ENCODE measurements at places on chromosomes 13 and 19.

DNA sequence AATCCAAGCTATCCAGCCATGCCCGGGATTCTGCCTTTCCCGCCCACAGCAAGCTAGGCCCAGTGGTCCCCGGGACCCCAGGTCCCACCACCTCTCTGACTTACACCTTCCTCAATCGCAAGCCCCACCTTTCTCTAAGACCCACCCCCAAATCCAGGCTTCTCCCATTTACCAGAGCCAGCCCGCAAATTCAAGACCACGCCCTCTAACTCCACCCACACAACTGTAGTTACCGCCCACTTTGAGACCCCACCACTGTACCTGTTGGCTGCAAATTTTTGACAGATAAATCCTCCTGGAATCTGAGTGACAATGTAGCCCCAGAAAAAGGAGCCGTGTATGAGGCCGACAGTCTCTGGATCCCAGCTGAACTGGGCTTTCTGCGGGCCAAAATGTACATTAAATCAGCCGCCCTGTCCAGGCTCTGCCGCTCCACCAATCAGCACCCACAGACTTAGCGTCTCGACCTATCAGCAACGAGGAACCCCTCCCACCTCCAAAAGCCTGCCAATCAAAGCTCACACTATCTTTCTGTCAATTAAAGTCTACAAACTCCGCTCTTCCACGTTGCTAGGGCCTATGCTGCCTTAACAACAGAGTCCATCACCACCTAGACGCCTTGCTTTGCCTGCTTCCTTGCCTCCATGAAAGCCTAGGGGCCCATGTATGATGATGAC is 6.3 kb downstream of the SLC17A7 start:
- no peak for DNase-seq

- DNase-seq: no peak
Measured at GRCh38 chr13:89968470-89968869, 1379.0 kb upstream of the MIR17HG start.

DNA sequence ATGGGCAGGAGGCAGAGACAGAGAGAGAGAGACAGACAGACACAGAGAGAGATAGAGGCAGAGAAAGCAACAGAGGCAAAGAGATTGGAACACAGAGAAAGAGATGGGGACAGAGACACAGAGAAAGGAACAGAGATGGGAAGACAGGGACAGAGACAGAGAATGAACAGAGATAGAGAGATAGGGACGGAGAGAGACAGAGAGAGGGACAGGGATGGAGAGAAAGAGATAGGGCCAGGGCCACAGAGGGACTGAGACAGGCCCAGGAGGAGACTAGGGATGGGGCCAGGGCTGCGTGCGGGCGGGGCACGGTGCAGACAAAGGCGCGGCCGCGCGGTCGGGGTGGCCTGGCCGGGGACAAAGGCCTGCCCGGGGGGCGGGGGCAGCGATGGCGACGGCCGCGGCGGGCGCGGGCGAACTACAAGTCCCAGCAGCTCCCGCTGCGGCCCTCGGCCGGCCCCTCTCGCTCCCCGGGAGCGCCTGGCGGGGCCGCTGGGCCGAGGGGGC is at the start of gene ZNF358:
Gene ZNF358 (plus strand): TSS at position 459 of the 507 bp plus-strand sequence. CDS start 3,140 bp downstream, outside the sequence.
- DNase-seq: no peak

- DNase-seq: no peak
Measured at GRCh38 chr19:35194012-35194984, 34.2 kb downstream of the FAM187B start.

GRCh38 chr19:49188626-49189200 is 31.1 kb downstream of the TRPM4 start:
- DNase-seq: no peak

GRCh38 chr19:1076951-1077350 is 10.0 kb downstream of the ARHGAP45 start:
- DNase-seq: no peak

DNA sequence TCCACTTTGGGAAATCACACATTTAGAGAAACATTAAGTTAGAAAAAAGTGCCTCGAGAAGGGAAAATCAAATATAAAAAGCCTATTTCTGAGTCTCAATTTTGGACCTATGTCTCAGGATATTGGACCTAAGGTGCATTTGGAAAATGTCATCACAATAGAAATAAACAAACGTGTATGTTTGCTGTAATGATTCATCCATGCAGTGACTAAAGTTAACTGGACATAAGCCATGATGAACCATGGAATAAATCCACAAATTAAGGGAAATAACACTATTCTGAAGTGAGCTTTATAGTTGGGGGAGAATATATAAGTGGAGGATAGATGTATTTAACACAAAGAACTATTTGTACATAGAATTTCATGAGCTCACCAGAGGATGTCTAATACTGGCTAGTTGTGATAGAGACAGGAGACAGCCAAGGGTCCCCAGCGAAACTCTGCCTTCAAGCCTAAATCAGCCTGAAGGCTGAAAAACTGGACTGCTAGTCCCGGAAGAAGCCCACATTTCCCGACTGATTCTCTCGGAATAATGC is 963.3 kb upstream of the SPRY2 start:
- DNase-seq: no peak

DNA sequence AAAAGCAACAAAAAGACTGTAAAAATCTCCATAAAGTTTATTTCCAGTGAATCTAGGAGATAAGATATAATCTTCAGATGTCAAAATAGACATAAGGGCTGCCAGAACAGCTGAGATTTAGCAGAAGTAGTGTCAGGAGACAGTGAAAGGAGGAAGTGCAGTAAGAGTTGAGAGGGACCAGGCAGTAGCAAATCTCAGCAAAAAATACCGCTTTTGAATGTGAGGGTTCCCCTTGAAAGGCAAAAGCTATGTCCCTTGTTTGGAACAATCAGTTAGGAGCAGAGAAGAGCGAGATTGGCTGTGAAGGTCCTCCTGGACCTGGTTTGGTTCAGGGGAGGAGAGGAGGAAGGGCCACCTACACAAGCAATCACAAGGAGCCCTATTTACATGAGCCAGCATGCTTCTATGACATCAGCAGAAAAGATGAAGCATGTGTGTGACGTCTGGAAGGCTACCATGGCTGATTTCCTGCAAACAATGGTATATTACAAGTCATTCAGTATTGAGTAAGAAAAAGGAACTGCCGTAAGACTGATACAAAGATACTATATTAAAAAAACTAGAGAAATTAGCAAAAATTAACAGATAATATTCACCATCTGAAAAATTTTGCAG is 98.9 kb upstream of the SIAH3 start:
- no peak for DNase-seq

DNA sequence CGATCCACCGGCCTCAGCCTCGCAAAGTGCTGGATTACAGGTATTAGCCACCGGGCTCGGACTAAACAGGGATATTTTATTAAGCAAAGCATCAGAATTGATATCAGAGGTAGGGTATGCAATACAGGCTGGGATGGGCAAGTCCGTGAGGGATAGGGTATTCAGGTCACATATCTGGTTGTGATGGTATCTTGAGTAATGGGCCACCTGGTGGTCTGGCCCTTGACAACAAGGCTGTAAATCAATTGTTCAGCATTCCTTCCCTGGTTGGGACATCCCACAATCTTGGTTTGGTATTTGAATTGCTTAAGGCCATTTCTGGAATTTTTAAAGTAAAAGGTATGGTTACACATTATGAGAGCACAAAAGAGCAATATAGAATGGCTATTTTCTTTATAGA is 1588.0 kb downstream of the SLITRK1 start:
- DNase-seq: no peak

DNA sequence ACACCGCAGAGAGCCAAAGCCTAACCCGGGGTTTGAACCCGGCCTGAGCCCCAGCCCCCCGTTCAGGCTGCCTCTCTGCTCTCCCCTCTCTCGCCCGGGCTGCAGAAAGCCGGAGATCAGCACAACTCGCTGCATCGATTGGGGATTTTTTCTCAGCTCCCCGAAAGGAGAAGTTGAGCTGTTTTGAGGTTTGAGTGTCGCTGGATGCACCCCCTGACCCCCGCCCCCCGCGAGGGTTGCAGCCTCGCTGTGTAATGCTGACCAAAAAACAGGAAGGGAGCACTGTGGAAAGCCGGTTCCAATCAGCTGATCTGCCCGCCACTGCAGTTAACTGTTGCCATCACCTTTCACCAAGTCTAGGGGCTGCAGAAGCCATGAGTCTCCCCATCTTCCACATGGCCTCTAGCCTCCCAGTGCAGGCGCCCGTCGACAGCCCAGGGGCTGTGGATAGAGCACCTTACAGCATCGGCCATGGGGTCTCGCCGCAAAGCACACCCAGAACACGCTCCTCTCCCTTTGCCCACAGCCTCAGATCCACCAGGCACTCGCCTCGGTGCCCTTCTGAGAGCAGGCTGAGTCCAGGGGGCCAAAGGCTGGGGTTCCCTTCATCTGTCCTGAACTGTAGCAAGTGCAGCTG is 34.5 kb downstream of the MYO9B start:
- DNase-seq: no peak

DNA sequence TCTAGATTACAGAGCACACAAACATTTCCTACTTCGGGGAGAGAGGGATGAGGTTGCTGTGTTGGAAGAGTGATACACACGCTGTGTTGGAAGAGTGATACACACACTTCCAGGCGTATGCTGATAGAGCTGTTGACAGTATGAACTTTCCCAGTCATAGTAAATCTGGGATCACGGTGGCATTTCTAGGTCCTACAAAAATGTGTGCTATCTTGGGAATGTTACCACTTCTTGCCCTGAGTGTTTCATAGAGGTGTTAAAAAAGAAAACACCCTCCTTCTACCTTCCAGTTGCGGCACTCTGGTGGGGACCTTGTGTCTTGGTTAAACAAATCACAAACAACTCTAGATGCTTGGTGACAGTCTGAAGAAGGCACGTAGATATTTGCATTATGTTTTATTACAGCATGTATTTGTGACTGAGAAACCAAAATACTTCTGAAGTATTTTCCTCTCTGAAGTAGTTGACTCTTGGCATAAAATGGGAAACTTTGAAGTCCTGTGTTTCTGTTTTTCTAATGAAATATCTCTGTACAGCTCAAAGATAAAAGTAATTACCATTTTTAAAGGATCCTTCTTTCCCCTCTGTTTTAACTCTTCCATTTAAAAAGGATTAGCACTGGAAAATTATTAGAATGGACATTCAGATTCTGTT is 52.5 kb downstream of the ARHGAP35 start:
- no peak for DNase-seq

DNA sequence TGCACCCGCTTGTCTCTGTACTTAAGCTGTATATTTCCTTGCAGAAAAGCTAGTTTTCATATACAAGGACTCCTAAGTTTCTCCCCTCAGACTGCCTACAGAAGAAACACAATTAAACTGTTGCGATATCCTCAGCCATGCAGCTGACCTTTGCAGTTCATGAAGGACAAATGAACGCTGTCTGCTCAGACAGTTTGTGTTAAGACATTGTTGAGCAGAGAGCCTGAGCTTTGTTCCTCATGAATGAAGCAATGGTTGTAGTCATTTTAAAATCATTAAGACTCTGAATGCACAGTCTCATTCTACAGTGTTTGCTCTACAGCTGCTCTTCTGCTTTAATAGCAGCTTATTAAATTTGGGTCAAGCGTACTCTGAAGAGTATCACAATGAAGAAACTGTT is 23.2 kb upstream of the MAB21L1 start:
- DNase-seq: no peak

GRCh38 chr13:39571502-39572092 is 31.4 kb downstream of the LHFPL6 start:
- no peak for DNase-seq

DNA sequence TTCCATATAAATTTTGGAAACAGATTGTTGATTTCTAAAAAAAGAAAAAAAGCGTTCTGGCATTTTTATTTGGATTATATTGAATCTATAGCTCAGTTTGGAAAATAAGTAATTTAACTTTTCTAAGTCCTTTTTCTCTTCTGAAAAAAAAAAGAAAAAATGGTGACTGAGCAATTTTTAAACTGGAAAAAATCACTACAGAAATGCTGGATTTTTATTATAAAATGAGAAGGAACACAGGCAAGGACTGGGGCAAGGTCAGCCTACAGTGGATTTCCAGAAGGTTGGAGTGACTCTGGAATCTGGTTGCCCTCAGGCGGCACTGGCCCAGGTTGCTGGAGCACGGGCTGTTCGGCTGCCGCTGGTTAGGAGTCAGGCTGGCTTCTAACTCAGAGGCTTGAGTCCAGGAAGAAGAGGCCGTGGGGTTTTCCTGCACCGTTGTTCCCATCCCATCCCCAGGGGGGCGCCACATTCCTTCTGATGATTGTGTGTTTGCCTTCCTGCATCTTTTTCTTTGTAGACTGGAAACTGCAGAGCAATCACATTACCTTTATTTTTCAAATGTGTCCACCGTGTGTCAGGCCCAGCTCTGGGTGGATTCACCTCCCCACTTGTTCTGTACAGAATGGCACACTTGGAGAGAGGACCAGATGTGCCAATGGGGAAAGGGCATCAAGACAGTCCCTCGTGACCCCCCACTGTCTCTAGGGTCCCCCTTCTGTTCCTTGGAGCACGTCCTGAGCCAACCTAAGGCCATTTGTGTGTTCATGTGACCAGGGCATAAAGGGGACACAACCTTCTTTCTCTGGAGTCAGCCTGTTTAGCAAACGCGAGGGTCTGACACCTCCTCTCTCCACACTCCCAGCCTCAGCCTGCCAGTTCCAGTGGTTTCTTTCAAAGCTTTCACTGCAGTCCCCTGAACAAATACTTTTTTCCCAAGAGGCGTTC is 44.5 kb upstream of the GTF3A start:
- DNase-seq: no peak

DNA sequence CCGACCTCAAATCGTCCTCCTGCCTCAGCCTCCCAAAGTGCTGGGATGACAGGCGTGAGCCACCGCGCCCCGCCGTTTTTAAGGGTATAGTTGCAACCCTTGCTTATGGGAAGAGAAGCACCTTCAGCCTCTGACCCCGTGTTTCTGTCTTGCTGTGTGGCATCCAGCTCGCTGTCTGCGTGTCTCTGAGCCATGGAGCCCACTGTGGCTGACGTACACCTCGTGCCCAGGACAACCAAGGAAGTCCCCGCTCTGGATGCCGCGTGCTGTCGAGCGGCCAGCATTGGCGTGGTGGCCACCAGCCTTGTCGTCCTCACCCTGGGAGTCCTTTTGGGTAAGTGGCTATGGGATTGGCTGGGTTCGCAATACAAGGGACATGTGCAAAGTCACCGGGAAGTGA is 29.5 kb downstream of the TMPRSS9 start:
- DNase-seq: no peak

DNA sequence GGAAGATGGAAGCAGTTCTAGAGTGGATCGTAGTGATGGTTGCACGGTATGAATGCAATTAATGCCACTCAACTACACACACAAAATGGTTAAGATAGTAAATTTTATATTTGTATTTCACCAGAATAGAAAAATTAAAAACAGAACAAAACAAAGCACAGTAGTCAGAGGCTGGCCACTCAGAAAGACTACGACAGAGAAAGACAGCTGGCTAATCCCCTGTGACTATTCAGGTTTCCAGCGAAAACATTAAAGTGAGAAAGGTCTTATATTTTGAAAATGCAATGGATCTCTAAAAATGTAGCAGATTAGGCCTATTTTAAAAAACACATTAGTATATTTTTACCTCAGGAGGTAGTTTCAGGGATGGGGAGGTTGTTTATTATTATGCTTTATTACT is 131.3 kb upstream of the POSTN start:
- DNase-seq: no peak

DNA sequence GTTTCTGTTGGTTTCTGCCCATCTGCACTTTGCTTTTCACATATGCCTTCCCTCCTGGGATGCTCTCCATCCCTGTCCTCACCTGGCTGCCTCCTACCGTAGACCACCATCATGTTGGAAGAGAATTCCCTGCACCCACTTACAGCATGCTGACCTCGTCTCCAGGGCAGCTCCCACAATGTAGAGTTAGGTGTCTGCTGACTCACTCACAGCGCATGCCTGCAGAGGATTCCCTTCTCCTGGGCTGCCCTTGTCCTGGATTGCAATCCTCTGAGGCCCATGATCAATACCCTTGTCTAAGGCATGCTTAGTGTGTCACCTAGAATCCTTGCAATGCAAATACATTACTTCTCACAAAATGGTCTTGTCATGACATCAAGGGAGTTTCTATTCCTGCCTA is 43.6 kb downstream of the STOML3 start:
- DNase-seq: no peak

All from glomerular endothelial cell (primary cell).